Stimulated activated CD8-positive, alpha-beta memory T cell treated with anti-CD3 and anti-CD28 coated beads, Interleukin-4, amount 100 ng/mL, for 4 hours (primary cell): ENCODE measurements at places on chromosomes 4 and X.

- DNase-seq = no peak
Measured at GRCh38 chr4:145531859-145532258, 50.2 kb downstream of the SMAD1 start.

- DNase-seq = no peak
Measured at GRCh38 chr4:2819244-2820215, 24.1 kb upstream of the ADD1 start.

GRCh38 chr4:186061921-186062320, 7.0 kb upstream of the TLR3 start:
- no peak for DNase-seq

DNA sequence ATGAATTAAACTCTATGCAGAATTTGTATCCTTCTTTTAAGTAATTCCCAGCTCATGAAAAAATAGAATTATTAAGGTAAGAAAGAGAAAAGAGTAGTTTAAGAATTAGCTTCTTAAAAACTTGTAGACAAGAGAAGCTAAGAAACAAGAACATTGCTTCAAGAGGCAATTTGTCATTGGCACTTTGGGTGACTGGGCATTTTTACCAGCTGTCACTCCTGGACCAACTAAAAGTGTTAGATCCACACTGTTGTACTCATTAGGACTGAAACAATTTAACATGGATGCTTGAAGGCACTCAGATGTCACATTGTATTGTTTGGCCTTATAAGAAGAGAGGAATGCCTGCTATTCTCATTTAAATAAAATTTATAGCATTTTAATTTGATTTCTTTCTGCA, 7.4 kb downstream of the COL25A1 start:
- no peak for DNase-seq

- DNase-seq = no peak
Measured at GRCh38 chr4:62644372-62644771, 1444.2 kb downstream of the ADGRL3 start.

DNA sequence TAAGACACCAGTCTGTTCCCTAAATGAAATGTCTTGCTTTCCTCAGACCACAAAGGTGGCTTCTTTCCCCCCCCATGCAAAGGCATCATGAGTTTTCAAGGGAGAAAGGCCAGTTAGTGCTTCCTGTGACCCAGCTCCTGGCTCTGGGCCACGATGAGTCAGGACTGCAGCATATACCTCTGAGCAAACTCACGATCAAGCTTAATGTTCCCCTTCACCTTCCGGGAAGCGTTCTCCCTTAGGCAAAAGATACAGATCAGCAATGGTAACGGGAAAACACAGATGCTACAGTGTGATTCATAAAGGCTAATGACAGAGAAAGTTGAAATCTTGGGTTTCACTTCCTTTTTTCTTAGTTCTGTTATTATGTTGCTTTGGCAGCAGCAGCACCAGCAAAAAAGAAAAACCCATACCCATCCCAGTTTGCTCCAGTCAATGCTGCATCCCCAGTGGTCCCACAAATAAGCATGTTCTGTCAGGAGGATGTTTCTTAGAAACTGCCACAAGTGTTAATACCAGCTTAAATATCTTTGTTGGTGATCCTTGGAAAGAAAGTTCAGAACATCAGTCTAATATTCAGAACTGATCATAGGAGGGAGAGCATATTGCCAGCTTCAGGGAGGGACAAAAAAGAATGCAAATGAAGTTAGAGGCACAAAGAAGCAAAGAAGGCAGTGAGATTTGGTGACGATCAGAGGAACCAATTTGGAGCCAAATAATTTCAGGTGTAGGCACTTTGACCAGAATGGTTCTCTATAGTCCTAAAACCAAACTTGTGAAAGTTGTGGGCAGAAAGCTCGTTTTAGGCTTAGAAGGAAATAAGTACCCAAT, 41.2 kb downstream of the LONRF3 start:
- DNase-seq = no peak

DNA sequence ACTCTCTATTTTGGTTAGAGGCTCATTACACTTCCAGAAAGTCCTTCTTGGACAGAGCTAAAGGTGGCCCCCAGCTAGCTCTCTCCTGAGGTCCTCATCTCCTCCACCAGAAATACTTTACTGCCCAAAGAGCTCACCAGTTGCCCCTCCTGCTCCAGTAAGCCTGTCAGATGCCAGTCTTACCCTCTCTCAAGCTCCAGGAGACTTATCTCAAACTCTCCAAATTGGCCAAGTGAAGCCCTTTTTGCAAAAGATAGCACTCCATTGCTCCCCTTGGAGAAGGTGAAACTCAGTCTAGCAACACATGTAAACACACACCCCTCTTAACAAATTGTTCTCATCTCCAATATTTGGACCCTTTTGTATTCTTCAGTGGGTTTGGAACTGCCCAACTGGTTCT, 128.5 kb downstream of the ZNF330 start:
- DNase-seq = no peak

DNA sequence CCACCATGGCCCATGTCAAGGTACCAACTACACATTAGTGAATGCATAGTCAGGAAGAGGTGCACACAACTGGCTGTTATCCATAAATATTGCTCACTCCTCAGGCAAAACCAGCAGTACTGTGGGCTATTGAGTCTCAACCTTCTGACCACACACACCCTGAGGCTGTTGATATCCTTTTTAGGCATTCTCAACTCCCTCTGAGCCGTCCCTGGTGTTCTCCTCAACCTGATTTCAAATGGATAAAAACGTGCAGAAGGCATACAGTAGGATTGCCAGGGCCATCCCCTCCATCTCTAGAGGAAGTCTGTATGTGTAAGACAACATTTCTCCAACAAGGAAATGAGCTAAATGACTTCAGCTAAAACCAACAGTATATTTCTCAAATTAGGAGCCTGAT, 98.7 kb upstream of the KLHL13 start:
- no peak for DNase-seq

- DNase-seq = no peak
Measured at GRCh38 chr4:75878246-75878756, 24.0 kb downstream of the PPEF2 start.

DNA sequence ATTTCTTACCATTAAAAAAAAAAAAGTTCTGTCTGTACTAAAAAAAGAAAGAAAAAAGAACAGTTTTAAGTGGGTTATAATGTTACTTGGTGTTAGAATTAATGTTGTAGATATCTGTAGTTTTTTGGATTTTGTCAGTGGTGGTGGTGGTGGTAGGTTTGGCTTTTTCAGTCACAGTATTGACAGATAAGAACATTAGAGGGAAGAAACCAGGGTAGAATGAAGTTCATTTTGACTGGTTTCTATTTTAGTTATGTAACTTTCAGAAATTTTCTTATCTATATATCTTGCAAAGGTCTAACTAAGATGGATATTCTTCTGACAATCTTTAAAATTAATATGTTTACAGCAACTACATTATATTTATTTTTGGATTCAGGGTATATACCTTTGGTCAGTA, 105.4 kb downstream of the FBXW7 start:
- DNase-seq = no peak

GRCh38 chr4:126869967-126870366, 762.8 kb upstream of the INTU start:
- no peak for DNase-seq

DNA sequence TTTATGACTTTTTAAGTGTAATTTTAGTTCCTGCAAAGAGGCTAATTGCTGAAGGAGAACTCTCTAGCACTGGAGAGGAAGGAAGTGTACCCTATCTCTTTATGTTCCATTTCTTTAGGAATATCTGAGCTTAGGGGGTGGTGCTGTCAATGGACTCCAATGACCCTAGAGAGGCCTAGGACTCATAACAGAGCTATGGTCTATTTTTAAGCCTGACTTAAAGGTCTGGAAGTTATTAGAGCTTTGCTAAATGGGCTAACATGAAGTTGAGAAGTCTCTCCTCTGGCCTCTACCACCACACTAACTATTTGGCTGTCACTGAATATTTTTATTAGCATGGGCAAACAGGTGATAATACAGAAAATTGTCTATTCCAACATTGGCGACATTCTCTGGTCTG, 152.2 kb downstream of the SPATA18 start:
- DNase-seq = no peak

GRCh38 chr4:13836946-13837912, 209.7 kb upstream of the BOD1L1 start:
- DNase-seq = no peak

- no peak for DNase-seq
Measured at GRCh38 chrX:118062817-118063615, 53.6 kb downstream of the KLHL13 start.

GRCh38 chrX:79159800-79160199, 15.3 kb downstream of the GPR174 start:
- no peak for DNase-seq

DNA sequence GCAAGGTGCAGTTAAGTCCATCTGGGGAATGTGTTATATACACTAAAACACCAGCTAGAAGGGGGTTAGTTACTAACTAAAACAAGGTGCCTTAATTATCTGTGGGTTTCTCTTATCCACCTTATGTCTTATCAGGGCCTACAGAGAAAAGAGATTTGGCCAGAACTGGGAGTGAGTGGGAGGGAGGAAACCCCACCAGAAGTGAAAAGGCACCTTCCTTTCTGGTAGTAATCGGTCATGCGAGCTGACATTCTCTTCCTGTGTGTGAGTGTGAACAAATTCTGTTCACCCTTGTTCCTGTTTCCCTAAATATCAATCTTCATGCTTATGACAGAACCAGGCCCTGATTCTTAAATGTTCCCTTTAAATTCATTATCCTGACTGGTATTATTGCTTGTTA, 43.5 kb downstream of the SRPX2 start:
- no peak for DNase-seq

GRCh38 chrX:17021851-17022604, 75.6 kb downstream of the REPS2 start:
- no peak for DNase-seq

- DNase-seq = peak; percentile 12
Measured at GRCh38 chr4:39976945-39977488, 694 bp downstream of the PDS5A start.

DNA sequence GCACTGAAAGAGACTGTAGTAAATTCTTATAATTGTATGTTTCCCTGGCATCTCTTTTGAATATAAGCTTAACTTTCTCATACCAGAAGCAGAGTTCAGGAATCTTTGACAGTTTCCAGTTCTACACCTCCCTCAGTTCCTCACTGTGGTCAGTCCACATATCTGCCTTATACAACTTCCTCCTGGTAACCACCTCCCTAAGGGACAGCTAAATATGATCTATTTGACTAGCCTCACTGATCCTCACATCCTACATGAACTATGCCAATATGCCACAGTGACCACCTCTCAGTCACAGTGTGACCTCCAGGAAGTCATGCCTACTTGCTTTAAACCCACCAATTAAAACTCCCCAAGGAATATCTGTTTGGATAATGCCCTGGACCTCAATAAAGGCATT, 51.6 kb upstream of the HDAC8 start:
- no peak for DNase-seq
